ENCODE measurements at places on chromosomes 2 and 18.
A peak's percentile ranks its signal among the peaks of the same experiment; 100 is the strongest.

DNA sequence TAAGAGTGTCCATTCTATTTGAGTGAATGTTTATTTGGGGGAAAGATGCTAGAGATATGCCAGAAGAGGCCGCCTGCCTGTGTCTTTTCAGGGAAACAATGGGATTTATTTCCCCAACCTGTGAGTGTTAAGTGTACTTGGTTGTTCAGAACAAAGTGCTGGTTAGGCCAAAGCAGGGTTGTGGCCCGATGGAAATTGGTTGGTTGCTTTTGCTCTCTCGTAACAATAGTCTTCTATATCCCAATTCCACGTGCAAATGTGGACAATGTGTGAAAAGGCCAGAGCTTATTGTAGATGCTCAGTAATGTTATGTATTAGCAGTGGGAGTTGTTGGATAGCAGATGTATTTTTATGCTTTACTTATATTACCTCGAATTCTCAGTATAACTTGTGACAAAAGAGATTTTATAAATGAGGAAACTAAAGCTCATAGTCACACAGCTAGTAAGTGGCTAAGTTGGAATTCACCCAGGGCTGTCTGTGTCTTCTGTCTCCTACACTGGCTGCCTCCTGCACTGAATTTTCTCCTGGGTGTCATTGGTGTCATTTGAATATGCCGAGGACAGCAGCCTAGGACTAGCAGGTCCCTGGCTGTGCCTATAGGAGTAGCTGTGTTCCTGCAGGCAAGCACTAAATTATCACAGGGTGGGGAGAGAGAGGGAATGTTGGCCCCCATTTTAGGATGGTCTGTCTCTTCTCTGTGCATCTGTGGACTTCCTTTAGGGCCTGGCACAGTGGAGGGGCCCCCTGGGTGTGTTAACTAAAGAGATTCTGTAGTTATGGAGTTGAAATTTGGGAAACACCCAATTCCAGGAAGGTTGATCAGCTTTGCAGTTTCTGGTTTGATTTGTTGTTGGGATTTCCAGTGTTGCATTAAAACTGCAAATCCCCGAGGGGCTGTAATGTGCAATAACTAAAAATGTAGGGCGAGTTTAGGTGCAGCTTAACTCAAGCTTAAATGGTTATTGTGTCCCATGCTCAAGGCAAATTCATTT, 21.6 kb downstream of the GPD2 start:
- DNase-seq: no peak

DNA sequence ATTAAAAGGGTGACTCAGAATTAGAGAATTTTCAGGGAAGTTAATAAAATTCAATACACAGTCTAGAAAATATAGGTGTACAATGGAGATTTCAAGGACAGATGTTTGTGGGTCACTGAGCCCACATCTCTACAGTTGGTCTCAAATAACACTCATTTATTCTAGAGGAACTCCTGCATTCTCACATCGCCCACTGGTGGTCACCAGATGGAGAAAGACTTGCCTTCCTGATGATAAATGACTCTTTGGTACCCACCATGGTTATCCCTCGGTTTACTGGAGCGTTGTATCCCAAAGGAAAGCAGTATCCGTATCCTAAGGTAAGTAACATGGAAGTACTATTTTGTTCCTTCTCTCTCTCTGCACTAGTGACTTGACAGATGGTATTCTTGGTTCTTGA, 1297.1 kb downstream of the DPP10 start:
- DNase-seq: no peak

- peak; percentile 21 for DNase-seq
Observed at GRCh38 chr18:72675394-72675793, 131.3 kb upstream of the CBLN2 start.

- no peak for DNase-seq
Observed at GRCh38 chr2:15770606-15771005, 169.7 kb upstream of the MYCN start.

- DNase-seq: no peak
Observed at GRCh38 chr18:47898696-47899095, 31.8 kb downstream of the SMAD2 start.

DNA sequence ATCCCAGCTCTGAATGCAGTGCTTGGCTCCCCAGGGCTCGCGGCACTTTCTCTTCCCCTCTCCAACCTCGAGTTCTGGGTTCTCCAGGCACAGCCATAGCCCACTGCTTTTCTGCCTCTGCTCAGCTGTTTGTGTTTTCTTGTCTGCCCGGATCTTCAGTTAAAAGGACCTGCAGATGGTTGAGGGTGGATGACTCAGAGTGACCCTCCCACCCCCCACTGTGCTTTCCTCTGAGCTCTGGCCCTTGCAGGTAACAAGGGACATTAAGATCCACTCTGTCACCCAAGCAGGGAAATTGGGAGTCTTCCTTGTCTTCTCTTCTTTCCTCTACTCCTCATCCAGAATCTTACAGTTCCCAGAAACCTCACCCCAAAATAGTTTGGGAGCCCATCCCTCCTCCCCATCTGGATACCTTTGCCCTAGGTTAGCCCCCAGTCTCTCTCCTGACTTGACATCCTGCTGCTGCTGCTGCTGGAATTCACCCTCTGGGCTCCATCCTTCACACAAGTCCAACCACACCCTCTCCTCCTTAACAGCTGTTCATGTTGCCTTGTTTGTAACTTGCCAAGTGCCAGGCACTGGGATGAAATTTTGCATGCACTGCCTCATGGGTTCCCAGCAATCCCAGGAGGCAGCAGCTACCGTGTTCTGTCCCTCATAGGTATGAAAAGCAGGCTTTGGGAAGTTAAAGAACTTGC, 157.9 kb upstream of the TTC39C start:
- DNase-seq: no peak

GRCh38 chr2:58539973-58540372, 298.8 kb upstream of the FANCL start:
- no peak for DNase-seq

- DNase-seq: no peak
Observed at GRCh38 chr2:57965961-57966360, 80.6 kb upstream of the VRK2 start.

DNA sequence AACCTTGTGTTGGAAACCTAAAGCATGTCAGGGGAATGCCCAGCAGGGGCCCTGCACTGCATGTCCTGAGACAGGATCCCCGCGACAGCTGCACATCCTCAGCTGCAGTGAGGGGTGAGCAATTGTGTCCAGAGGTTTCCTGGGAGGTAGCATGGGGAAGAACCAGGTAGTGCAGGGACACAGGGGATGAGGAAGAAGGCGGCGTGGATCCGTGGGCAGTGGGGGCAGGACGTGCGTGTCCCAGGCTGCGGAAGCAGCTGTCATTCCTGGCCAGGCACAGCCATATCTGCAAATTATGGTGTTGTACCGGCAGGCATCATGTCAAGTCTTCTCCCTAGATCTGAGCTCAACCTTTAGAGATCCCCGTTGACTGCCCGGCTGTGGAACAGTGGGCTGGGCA, 238.2 kb upstream of the MYT1L start:
- DNase-seq: no peak

- DNase-seq: no peak
Observed at GRCh38 chr2:1687254-1687653, 57.1 kb downstream of the PXDN start.

DNA sequence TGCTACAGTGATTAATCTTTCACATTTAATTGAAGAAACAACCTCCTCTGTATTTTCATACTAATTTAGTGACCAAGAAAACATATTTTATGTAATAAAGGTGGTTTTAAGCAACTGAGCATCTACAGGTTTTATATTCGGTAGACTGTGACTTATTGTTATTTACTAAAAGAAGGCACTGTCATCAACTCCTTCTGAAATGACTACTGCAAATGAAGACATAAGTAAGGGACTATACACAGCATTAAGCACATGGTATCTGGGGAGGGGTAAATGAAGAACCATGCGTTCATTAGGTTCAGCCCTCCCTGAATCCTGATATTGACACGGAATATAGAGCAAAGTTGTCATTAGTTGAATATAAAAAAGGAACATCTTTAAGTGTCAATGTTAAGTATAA, 4.3 kb downstream of the CDH20 start:
- no peak for DNase-seq

DNA sequence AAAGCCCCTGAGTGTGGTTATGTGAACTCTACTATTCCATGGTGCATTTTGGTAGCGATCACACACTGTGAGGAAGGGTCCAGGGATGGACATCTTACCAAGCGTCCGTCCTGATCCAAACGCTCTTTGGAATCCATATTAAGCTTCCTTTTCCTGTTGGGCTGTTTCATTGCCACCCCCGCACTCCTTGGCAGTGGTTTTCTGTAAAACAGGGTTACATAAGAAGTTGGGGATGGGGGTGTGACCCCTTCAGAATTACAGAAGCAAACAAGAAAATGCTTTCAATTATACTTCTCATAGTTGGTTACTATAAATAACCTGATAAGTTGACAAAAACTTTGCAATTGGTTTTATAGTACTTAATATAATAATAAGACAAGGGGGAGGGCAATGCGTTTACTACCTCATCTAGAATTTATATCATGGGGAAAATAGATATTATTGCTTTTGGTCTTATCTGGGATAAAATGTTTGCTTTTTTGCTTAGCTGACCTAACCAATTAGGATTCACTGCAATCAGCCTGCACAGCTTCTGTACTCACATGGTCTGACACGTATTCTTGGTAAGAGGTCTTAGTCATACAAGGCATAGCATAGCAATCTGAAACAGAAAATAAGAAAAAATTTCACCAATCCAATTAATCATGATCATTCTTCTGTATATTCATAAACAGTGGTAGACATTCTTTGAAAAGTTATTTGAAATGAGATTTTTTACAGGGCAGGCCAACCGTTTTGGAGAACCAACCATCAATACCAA, 103.1 kb downstream of the L3MBTL4 start:
- no peak for DNase-seq

DNA sequence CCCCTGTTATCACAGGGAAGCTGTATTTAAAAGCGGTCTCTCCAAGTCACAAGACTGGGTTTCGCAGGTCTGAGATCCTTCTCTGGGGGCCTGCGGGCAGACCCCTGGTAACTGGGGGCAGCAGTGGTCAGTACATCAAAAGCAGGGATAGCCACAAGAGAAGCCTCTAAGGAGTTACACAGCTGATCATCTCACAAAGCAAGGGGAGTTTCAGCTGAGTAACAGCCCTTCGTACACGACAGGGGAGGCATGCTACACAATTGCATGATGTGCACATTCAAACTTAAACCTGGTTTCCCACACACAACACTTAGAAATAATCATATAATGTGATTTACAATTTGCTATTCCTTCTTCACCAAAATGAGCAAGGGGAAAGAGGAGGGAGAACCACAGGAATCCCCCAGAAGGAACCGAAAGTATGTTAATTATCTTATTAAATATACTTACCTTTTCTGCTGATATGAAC, 87.5 kb downstream of the TMEM131 start:
- DNase-seq: no peak

- no peak for DNase-seq
Observed at GRCh38 chr2:191625446-191625845, 52.5 kb upstream of the NABP1 start.

DNA sequence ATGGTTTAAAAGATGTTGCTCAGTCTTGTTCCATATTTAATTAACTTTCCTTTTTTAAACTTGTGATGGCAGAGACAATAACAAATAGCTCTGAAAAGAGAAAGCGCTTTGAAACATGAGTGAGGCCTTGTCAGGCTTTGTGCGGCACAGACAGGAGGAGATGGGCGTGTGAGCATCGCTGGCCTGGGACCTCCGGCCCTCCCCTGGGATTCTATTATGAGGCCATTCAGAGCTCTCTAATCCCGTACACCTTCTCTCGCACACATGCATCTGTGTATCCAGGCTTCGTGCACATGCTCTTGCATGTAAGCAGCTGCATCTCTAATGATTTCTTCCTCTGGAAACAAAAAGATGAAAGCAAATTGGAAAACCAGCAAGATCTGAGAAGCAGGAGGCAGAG, 313.7 kb downstream of the ZNF521 start:
- no peak for DNase-seq

- no peak for DNase-seq
Observed at GRCh38 chr2:161780881-161781280, 156.7 kb downstream of the SLC4A10 start.

- no peak for DNase-seq
Observed at GRCh38 chr2:69923116-69923515, 8.2 kb downstream of the MXD1 start.

- peak; percentile 94 for DNase-seq
Observed at GRCh38 chr2:24490690-24491541, at the start of gene NCOA1. Gene NCOA1, plus strand, starts transcription at chr2:24491254. Its CDS starts 167,424 bp downstream, at chr2:24658678.

DNA sequence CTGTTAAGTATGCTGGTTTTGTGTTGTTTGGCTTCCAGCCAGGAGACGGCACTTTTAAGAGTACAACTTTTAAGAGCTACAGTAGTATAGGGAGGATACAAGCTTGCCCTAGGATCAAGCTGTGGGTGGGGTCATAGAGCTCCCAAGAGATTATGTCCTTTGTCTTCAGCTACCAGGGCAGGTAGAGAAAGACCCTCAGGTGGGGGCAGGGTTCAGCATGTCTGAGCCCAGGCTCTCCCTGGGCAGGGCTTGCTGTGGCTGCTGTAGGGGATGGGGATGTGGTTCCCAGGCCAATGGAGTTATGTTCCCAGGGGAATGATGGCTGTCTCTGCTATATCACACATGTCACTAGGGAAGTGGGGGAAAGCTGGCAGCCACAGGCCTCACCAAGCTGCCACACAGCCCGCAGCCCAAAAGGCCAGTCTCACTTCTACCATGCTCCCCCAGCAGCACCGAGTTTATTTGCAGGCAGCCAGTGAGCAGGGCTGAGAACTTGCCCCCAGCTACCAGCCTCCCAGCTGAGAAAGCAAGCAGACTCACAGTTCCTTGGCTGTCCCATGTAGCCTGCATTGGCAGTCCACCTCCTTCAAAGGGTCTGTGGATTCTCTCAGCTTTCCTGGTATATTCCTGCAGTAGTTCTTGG, 105.7 kb upstream of the ERBB4 start:
- no peak for DNase-seq

DNA sequence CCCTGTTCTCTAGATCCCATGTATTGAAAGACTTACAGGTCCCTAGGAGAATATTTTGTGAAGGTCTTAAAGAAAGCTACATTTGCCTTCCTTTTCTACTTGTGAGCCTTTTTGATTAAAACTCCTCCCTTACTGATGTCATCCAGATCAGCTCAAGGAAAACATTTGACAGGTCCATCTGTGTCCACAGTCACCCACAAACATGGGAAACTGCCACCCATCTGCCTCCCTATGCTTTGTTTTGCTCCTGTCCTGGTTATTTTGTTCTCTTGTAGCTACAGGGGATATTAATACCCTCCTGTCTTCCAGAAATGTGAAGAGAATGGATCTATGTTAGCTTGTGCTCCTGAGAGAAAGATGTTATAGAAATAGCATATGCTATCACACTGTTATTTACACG, 203.6 kb upstream of the GALNT5 start:
- no peak for DNase-seq

DNA sequence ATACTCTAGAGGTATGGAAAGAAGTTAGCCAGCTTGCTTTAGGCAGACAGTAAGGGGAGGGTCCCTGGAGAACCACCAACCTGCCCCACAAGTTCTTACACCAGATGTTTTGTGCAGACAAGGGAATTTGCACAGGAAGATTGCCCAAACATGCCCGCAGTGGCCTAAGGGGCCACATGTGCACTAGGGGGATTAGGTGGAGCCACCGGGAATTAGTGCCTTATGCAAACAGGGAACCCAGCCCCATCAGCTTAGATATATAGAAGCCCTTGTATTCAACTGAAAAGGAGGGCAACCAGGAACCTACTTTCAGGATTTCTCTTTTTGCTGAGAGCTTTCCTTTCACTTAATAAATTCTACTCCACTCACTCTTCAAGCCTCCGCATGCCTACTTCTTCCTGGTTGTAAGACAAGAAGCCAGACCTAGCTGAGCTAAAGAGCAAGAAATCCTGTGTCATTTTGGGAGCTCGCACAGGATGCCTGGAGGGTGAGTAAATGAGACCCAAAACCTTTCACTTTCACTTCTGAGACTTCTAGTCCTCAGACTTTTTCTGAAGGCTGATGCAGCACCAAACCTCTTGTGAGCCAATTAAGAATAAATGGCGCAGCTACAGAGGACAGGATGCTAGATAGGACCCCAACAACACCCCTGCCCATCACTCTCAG, 146.3 kb downstream of the GCA start:
- no peak for DNase-seq

Measured in AG08396 (cell line).